Activated naive CD4-positive, alpha-beta T cell treated with anti-CD3 and anti-CD28 coated beads, Interleukin-2, amount 50 U/mL, for 16 hours (primary cell): ENCODE measurements at places on chromosomes 11 and 22.

DNA sequence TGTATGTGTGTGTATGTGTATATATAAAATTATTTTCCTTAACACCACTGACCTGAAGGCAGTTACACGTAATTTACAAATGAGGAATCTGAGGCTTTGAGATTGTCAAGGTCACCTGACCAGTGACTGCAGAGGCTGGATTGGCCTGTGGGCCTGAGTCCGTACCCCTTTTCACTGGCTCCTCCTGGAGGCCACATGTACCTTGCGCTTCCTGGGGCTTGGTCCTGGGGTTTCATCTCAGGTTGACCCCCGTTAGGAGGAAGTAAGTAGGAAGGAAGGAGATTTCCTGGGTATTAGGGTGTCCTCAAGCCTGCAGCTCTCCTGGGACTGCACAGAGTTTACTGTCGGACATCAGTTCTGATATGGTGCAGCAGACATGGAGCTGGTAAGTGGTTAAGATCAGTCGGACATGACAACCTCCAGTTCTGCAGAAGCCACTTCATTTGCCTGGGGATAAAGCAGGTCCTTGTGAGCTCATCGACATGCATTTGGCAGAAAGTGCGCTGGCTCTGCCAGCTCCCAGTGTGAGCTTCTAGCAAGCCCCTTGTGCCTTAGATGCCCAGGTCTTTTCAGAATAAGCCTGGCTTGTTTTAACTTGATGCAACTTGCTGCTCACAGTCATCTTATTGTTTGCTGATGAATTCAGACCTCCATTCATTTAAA, 36.6 kb downstream of the ST3GAL4 start:
- no peak for DNase-seq

- no peak for DNase-seq
Measured at GRCh38 chr11:74739546-74740270, 8.5 kb upstream of the CHRDL2 start.

GRCh38 chr11:126482586-126483108, 127.2 kb downstream of the ST3GAL4 start:
- DNase-seq = no peak

- DNase-seq = no peak
Measured at GRCh38 chr22:31954535-31955523, 10.5 kb downstream of the YWHAH start.

DNA sequence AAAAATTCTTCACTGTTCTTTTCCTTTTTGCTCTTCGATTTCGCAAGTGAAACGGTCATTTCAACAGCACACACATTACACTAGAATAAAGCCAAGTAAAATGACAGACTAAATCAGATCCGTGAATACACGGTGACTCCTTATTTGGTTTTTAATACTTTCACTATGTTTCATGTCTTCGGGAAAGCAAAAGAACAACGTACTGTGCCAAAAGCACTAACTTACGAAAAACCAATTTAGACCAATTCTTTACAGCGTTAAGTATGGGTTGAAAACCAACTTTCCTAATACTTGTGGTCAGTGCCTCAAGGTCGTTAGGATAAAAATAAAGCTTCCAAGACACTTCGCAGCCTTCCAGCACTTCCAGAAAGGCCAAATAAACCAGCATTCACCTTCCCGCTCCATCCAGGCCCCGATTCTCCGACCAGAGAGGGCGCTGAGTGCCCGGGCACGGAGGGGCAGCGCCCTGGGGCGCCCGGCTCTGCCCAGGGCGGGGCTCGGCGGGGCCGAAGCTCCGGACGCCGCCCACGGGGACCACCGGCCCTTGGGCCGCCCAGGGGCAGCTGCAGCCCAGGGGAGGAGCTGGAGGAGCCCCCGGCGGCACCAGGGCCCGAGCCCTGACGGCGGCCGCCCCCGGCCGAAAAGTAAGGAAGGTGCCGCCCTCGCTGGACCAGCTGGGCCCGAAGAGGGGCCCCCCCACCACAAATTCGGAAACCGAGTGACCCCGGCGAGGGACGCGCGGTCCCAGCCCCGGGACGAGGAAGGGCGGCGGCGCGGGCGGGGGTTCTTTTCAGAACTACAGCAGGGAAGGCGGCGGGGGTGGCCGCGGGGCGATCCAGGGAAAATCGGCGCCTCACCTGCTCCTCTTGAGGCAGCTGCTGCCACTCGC, 499 bp downstream of the ATL3 start:
- DNase-seq = peak; percentile 21

- no peak for DNase-seq
Measured at GRCh38 chr22:21074102-21074715, 28.5 kb downstream of the LRRC74B start.

- DNase-seq = no peak
Measured at GRCh38 chr11:2704356-2704755, 4.6 kb upstream of the KCNQ1OT1 start.

DNA sequence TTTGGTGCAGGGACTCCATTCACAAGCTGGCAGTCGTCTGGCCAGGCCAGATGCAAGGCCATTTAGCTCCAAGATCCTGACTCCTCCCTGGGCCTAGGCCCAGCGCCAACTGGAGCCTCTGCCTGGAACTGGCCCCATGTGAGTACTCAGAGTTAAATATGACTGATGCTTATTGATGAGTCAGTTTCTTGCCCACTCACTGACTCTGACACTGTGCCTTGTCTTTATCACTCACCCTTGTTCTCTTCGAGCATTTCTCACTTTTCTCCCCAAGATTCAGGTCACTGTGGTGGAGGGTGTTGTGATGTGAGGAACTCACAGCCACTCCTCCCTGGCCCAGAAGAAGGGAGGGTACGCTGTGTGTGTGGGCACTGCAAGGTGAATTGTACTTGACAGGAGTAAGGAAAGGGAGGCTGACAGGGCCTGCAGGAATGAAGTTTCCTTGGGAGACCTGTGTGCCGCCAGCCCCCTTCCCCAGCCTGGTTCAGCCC, 23.2 kb upstream of the ST3GAL4 start:
- DNase-seq = no peak

GRCh38 chr22:47083379-47083986, 321.0 kb downstream of the TBC1D22A start:
- no peak for DNase-seq

DNA sequence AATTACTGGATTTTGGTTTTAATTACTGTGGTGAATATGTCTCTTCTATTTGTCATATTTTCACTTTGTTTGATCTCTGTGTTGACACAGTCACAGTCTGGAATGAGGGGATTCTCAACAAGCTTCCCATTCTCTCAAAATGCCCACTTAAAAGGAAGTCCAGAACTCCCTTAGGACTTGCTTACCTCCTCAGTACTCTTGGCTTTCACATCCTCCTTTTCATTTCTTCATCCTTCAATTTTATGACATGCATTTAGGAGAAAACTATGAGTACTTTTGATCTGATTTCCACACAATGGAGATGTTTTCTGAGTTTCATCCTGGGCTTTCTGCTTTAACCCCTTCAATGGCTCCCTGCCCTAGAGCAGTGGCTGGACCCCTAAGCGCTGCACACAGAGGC, 49.3 kb upstream of the FLI1 start:
- no peak for DNase-seq

GRCh38 chr11:23679041-23679440, 817.8 kb upstream of the LUZP2 start:
- DNase-seq = no peak

- DNase-seq = no peak
Measured at GRCh38 chr11:15864026-15864805, 492.1 kb downstream of the SOX6 start.

DNA sequence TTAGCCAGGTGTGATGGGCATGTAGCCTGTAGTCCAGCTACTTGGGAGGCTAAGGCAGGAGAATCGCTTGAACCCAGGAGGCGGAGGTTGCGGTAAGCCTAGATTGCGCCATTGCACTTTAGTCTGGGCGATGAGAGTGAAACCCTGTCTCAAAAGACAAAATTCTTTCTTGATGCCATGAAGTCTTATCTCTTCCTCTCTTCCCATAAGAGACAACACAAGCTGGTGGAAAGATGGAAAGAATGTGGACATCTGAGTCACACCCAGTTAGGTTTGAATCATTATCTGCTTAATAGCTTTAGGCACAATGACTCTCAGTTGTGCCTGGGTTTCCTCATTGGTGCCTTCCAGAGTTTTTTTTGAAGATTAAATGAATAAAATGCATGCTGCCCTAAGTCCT, 35.3 kb downstream of the KREMEN1 start:
- DNase-seq = no peak

DNA sequence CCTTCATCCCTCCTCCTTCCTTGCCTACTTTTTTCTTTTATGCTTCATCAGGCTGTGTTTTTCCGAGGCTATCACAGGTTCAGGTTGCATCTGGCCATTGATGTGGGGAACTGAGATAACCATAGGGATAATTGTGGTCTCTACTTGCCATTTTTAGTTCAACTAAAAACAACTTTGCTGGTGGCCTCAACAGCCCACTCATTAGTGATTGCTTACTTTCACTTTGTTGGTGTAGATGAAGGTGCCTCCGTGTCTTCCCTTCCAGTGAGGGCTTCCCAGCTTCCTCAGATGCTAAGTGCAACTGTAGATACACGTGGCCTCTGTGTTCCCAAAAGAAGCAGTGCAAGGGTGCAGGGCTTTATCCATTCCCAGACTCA, 35.0 kb downstream of the KCNJ1 start:
- no peak for DNase-seq

DNA sequence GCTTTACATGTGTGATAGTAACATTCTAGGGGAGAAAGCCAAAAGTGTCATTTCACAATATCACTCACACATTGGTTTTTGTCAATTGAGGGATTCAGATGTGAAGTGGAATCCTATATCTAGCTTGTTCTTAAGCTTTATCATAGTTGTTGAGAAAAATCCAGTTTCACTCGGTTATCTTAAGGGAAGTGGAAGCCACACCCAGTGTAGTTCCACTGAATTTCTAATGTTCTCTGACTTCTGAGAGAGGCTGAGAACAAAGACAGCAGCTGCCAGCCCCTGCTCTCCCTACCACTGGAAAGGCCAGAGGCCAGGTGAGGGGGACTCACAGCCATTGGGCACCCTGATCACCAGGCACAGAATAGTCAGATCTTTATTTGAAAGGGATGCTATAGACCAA, 53.7 kb downstream of the THAP12 start:
- DNase-seq = no peak

DNA sequence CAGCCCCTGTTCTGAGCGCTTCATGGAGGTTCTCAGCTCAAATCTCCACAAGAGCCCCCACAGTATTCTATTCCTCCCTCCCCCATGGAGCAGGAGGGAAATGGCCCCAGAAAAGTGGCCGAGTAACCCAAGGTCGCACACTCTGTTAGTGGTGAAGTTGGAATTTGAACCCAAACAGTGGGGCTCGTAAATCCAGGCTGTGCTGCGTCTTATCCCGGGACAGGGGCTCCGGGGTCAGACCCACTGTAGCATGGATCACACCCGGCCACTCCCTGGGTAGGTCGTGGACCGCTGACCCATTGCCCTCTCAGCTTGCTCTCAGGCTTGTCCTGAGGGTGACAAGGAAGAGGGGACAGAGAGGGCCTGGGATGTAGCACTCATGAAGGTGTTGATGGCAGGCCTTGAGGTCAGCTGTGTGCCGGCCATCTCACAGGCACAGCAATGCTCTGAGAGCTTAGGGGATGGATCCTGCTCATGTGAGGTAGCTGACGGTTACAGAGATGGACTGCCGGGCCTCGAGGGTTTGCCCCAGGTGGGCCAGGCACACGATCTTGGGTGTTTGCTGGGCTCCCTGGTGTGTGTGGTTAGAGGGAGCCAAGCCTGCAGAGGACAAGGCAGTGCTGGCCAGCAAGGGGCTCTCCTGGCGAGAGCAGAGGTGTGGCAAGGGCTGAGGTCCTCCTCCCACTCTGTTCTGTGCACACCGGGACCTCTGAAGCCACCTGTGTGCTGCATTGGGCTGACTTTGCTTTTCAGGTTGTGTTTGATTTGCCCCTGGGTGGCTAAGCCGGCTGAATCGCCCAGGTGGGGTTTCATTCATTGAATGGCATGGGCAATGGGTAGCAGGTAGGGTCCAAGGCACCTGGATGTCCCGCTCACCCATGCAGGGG, 2.3 kb upstream of the FGF19 start:
- no peak for DNase-seq

GRCh38 chr11:118734031-118734430, 54.6 kb upstream of the TREH start:
- DNase-seq = no peak

GRCh38 chr11:67022341-67022933, 497 bp upstream of the SYT12 start:
- no peak for DNase-seq

DNA sequence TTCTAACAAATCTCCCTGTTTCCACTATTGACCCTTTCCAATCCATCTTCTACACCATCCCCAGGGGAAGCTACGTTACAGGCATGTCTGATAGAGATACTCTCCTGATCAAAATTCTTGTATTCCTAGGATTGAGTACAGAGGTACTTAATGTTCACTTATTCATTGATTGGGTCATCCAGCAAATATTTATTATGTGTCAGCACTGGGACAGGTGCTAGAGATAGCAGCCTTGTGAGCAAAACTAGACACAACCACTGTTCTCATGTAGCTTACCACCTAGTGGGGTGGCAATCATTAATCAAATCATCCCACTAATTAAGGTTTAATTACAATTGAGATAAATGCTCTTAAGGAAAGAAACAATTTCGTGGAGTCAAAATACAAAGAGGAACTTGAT, 9.4 kb upstream of the RTCB start:
- no peak for DNase-seq

GRCh38 chr22:31139866-31140716, at the start of gene PLA2G3:
PLA2G3 (minus strand) TSS chr22:31140508; CDS start chr22:31140354, 154 bp downstream.
- DNase-seq = no peak

DNA sequence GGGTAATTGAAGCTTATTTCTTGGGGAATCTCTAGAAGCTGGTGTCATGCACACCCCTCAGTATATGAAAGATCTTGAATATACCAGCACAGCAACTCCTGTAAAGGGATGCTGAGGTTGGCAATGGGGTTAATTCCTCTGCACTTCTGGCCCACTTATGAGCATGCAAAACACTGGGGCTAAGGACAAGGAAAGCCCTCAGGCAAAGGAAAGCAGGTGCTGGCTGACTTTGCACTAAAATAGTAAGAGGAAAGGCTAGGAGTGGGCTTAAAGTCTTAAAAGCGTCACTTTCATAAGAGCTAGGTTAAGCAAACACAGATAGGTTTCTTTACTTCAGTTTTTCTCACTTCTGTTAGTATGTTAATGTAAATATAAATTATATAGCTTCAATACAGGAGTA, 572.6 kb upstream of the LUZP2 start:
- no peak for DNase-seq

- DNase-seq = no peak
Measured at GRCh38 chr11:88533001-88533400, 195.5 kb upstream of the CTSC start.

GRCh38 chr22:24001314-24001713, 3.9 kb downstream of the GSTT4 start:
- no peak for DNase-seq

- no peak for DNase-seq
Measured at GRCh38 chr11:75205564-75206020, 35.0 kb upstream of the TPBGL start.

DNA sequence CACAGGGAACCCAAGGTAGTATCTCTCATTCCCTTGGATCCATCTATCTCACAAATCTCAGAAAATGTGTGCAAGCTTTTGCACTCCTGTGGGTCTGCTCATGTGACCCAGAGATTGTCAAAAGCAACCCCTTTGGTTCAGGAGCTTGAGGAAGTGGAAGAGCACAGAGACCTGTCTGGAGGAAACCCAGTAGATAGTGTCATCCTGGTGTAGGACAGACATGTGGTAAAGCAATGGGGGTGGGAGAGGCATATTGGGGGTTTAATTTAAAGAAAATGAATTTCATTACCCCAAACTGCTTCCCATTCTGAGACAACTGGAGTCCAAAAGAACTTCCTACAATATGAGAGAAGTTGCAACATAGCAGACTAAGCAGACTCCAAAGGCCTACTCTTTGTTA, 5.8 kb upstream of the MS4A14 start:
- no peak for DNase-seq
